Coronary artery (tissue), 2 donors: ENCODE measurements at places on chromosomes 4 and X.

DNA sequence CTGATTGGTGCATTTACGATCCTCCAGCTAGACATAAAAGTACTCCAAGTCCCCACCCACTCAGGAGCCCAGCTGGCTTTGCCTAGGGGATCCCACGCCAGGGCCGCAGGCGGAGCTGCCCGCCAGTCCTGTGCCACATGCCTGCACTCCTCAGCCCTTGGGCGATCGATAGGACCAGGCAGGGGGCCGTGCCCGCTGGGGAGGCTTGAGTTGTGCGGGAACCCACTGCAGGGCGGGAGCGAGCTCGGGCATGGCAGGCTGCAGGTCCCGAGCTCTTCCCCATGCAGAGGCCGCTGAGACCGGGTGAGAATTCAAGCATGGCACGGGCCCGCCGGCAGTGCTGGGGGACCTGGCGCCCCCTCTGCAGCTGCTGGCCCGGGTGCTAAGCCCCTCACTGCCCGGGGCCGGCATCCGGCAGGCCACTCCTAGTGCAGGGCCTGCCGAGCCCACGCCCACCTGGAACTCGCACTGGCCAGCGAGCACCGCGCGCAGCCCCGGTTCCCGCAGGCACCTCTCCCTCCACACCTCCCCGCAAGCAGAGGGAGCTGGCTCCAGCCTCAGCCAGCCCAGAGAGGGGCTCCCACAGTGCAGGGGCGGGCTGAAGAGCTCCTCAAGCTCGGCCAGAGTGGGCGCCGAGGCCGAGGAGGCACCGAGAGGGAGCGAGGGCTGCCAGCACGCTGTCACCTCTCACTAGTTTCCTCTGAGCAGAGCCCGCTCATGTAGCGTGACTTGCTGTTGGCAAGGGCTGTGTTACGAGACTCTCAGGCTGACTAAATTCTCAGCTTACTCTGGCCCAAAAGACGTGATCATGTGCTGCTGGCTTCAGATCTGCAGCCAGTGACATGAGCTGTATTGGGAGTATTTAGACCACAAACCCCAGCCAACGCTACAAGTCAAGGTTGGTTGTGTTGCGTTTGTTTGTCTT lies 87.5 kb downstream of the TRAPPC11 start:
- DNase-seq = no peak

- no peak for DNase-seq
Measured at GRCh38 chr4:180798036-180798577, 1445.1 kb upstream of the TENM3 start.

DNA sequence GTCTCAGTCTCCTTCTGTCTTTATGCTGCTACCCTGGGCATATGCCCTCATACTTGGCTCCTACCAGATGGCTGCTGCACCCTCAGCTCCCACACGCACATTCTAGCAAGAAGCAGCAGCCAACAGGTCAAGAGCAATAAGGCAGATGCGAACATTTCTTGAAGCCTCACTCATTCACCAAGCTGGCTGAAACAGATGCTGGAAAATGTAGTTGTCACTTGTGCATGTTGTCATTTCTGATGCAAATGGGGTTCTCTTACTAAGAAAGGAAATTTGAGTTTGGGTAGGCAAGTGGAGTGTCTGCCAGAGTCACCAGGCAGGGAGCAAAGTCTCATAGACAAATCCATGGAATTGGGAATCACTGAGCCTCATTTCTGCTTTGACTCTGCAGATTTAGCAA lies 57.4 kb upstream of the SORBS2 start:
- DNase-seq = no peak

DNA sequence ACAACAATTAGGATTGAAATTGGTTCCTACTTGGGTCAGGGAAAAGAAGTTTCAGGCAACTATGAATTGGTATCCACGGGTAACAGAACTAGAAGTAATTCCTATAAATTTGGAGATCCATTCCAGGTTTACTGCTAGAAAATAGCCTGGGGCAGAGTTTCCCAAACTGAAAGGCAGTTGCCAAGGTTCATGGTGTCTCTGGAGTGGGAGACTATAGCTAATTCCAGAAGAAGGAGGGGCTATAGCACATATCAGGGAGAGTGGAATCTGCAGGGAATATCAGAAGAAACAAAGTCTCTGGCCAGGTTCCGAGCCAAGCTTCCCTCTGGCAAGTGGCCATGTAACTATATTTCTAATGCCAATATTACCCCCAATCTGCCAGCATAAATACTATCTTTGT lies 166.3 kb downstream of the GALNTL6 start:
- no peak for DNase-seq

- DNase-seq = no peak
Measured at GRCh38 chr4:4386736-4387392, at the start of gene NSG1. Gene NSG1, plus strand, starts transcription at chr4:4387102. Its CDS starts 528 bp downstream, at chr4:4387630.

- no peak for DNase-seq
Measured at GRCh38 chrX:23953908-23954269, 46.1 kb downstream of the CXorf58 start.

GRCh38 chr4:27861802-27862201 lies 1001.2 kb downstream of the STIM2 start:
- DNase-seq = no peak

GRCh38 chrX:112851806-112852205 lies 11.2 kb upstream of the AMOT start:
- no peak for DNase-seq

- no peak for DNase-seq
Measured at GRCh38 chr4:39818646-39819045, 120.7 kb downstream of the UBE2K start.

DNA sequence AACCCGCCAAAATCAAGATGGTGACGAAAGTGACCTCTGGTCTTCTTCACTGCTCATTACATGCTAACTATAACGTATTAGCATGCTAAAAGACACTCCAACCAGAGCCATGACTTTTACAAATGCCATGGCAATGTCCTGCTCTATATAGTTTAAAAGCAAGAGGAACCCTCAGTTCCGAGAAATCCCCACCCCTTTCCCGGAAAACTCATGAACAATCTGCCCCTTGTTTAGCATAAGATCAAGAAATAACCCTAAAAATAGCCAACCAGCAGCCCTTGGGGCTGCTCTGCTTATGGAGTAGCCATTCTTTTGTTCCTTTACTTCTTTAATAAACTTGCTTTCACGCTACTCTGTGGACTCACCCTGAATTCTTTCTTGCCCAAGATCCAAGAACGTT lies 463.5 kb upstream of the FAM241A start:
- DNase-seq = no peak

GRCh38 chr4:86675548-86675947 lies 81.4 kb downstream of the PTPN13 start:
- no peak for DNase-seq

- DNase-seq = no peak
Measured at GRCh38 chrX:49673394-49673793, 22.4 kb downstream of the PAGE1 start.
